ENCODE measurements at places on chromosomes 5 and 9.

DNA sequence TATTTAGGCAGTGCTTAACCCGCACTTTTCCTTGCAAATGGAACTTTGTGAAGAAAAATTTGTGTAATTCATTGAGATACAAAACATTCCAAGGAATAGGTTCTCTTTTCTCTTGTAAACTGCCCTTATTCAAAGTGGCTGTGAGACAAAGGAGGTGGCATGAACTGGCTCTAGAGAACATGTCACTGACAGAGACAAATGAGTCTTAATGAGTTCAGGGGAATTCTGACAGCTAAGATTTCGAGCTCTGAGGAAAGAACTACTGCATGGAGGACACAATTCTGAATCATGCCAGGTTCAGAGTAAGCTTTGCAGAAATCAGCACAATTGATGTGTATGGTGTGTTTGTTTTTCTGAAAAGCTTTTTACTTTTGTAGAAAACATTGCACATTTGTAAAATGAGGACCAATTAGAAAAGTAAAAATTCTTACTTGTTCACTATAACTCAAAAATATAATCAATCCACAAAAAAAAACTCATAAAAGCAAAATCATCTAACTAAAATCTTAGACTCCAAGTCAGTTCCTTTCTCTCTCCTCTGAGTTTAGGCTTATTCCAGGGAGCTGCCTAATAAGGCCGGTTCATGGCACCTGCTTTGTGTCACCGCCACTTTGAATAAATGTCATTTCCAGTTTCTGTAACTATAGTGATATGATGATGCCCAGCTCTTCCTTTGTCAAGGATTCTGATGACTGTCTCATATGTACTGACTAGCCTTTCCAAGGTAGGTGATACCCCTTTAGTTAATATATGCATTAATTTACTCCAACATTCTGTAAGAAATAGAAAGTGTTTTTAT, 163.2 kb downstream of the HCN1 start:
- no peak for DNase-seq

GRCh38 chr9:135522137-135522877, 1.1 kb downstream of the LCN1 start:
- no peak for DNase-seq

DNA sequence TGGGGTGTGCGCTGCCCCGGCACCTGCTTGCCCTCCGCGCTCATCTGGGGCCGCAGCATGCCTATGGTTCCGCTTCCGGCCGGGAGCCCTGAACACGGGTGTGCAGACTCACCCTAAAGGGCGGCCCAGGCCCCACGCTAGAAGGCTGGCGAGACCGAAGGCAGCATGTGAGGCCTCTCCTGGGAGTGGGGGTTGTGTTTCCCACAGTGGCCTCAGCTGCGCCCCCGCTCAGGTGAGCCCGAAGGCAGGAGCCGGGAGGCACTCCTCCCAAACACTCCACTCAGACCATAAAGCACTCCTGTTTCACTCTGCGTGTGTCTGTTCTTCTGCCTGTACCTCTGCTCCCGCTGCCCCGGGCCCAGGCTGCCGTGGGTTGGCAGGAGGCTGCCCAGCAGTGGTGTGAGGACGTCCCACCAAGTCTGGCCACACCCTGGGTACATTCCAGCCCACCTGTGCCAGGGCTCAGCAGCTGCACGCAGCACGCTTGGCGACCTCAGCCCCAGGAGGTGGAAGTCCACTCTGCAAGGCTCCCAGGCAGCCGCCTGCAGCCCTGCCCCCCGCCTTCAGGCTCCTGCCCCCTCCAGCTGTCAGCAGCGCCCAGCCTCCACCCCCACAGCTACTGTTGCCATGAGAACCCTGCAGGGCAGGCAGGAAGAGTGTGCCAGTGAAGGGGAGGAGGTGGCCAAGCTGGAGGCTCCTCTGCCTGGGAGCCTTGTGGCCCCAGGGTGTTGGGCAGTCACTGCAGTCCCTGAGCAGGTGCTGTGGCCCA, 1.2 kb upstream of the AJM1 start:
- DNase-seq = no peak

DNA sequence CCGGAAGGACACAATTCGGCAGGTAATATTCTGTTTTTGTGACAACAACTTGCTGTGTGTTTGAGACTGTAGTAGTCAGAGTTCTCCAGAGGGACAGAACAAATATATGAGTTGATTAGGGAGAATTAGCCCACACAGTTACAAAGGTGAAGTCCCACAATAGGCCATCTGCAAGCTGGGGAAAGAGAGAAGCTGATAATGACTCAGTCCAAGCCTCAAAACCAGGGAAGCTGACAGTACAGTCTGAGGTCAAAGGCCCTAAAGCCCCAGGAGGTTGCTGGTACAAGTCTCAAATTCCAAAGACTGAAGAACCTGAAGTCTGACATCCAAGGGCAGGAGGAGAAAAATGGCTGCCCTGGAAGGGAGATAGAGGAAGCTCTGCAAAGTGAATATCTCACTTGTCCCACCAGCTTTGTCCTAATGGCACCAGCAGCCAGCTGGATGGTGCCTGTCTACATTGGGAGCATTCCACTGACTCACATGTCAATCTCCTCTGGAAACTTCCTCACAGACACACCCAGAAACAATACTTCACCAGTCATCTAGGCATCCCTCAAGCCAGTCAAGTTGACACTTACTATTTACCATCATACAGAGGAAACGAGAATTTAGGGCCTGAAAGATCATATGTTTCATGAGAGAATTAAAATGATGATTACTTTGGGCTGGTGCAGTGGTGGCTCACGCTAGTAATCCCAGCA, 36.3 kb upstream of the CTXN3 start:
- no peak for DNase-seq

DNA sequence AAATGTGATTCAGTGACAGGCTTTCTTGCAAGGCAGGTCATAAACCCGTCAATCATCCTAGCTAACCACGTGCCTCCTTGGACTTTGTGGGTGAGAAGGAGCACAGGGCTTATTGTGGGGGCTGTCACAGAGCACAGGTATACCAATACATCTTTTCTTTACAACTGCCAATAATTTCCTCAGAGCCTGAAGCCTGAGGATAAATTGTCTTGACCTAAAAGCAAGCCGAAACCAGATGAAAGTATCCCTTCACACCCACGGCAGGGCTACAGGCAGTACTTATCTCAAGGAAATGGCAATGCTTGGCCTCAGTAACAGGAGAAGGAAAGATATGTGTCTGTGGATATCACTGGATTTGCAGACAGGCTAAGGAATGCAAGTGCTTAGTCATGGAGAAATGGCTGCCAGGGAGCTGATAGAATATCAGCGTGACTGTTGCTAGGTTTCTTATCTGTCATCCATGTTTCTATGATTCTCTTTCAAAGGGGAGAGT, 90.3 kb upstream of the ZNF366 start:
- DNase-seq = no peak

DNA sequence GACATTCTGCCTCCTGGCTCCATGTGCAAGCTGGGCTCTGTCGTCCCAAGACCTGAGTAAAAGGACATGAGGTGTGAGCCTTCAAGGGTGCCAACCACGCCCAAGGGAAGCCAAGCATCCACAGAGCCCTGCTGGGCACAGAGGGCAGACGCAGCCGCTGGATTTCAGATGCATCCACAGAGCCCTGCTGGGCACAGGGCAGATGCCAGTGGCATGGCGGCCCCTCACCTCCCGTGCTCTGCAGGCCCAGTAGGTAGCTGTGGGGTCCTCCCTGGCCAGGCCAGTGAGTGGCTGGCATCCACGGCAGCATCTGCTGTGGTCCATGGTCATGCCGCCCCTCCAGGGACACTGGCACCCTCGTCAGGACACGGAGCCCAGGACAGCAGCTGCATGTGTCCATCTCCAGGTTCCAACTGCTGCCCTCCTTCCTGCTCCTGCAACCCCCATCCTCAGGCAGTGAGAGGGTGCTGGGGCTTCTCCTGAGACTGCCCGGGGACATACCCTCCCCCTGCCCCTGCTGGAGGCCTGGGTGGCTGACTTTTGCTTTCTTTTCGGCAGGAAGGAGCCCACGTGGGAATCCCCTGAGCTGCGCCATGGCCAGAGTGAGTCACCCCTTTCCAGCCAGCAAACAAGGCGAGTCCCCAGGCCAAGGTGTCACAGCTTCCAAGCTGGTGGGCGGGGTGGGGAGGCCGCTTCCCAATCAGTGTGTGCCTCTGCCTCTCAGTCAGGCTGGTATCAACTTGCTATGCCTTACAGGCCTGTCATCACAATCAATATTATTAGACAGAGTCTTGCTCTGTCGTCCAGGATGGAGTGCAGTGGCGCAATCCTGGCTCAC, 4.0 kb upstream of the TRAF2 start:
- no peak for DNase-seq
